Naive thymus-derived CD4-positive, alpha-beta T cell (primary cell): ENCODE measurements at places on chromosomes 5 and 9. TPM values are rescaled to one million over a fixed set of nuclear protein-coding genes. Genes with fewer than 3 reads are reported as not detected.

DNA sequence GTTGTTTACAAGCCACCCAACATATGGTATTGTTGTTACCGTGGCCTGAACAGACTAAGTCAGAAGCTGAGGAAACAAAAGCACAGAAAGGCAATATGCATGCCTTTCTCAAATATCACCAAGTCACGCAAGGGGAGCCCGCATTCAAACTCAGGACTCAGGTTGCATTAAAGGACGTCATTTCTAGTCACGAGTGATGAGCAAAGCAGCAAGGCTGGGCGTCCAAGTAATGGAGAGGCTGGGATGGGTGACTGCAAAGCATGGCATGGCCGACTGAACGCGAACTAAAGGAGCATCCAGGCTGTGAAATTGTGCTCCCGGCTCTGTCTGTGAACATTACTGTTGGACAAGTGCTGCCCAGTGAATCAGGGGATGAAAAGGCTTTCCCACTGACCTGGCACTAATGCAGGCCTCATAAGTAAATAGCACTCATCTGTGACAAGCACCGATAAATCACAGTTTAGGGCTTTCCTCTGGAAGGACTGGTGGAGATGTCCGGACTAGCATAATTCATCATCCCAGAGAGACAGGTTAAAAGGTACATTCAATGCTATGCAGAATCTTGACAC lies 202.8 kb downstream of the SPOCK1 start:
- no peak overlapping the region for H3K27ac ChIP-seq
- H3K36me3 ChIP-seq: no peaks in the 10 kb centered on the region
- no peaks in the 10 kb centered on the region for H3K4me1 ChIP-seq
- no peak for DNase-seq

The SLC6A7 gene
- polyA plus RNA-seq: not detected

The NEURL1B gene
- not detected for polyA plus RNA-seq

DNA sequence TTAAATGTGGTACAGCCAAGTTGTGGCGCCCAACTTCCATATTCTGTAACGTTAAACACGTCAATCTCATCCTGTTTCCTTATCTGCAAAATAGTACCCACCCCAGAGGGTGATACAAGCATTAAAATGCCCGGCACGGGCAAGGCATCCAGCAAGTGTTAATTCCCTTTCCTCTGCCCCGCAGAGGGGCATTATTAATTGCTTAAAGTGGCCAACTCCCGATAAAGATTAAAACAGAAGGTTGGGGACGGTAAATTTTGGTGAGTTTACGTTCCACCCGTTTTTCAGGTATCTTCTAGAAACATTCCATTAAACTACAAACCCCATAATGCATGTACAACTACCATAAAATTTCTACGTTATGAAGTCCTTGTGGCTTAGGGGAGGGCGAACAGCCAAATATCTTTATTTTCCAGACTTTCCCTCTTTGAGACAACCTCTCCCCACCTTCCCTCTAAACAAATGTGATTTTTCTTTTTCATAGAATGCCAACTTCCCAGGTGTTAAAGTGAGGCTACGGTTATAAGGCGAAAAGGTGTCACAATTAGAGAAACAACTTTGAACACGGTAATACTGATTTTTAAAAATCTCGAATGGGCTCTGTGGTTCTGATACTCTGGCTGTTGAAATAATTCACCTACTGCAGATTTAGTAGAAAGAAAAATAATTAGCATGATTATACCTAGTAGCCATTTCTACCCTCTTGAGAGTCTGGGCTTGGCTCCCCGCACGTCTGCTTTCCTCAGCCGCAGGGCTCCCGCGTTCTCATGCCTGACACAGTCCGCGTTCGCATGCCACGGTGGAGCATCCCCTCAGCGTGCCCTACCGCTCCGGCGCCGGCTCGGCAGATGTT lies 1.2 kb upstream of the GPBP1 start:
- peak overlapping the region; percentile 95 for H3K4me3 ChIP-seq
- peak overlapping the region; percentile 99 for H3K27ac ChIP-seq
- no peaks in the 10 kb centered on the region for H3K36me3 ChIP-seq
- no peaks in the 10 kb centered on the region for H3K27me3 ChIP-seq
- H3K4me1 ChIP-seq: peaks cover 4% of the 10 kb centered on the region

The CAVIN4 gene
- polyA plus RNA-seq: not detected

DNA sequence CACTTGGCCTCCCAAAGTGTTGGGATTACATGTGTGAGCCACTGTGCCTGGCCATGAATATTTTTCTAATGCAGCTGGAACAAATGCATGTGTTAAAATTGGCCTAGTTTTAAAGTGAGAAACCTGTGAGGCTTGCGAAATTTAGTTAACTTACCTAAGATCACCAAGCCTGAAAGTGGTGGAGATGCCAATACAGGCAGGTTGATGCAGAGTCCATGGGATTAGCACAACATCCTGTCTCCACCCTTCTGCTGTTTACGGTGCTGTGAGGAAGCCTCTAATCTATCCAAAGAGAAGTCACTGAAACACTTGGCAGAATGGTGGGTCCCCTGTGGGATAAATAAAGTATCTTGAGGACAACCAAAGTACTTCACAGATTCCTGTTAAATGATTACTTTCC lies 98.2 kb downstream of the PCSK5 start:
- no peak for DNase-seq
- peaks cover 23% of the 10 kb centered on the region for H3K36me3 ChIP-seq
- no peak overlapping the region for H3K4me3 ChIP-seq
- H3K4me1 ChIP-seq: no peaks in the 10 kb centered on the region
- no peak overlapping the region for H3K27ac ChIP-seq

- H3K4me3 ChIP-seq: no peak overlapping the region
- no peak for DNase-seq
- no peak overlapping the region for H3K27ac ChIP-seq
- H3K4me1 ChIP-seq: no peaks in the 10 kb centered on the region
- H3K27me3 ChIP-seq: no peaks in the 10 kb centered on the region
Observed at GRCh38 chr9:38371495-38371894, 21.0 kb upstream of the ALDH1B1 start.

The NFX1 gene
- polyA plus RNA-seq: 30.1 TPM

GRCh38 chr9:86562691-86563090 lies 208.5 kb upstream of the TUT7 start:
- no peaks in the 10 kb centered on the region for H3K4me1 ChIP-seq
- no peaks in the 10 kb centered on the region for H3K27me3 ChIP-seq
- no peak overlapping the region for H3K27ac ChIP-seq
- no peak overlapping the region for H3K4me3 ChIP-seq
- no peaks in the 10 kb centered on the region for H3K36me3 ChIP-seq

The SYK gene
- 0.31 TPM for polyA plus RNA-seq
